ENCODE measurements at places on chromosomes 13 and 19.

DNA sequence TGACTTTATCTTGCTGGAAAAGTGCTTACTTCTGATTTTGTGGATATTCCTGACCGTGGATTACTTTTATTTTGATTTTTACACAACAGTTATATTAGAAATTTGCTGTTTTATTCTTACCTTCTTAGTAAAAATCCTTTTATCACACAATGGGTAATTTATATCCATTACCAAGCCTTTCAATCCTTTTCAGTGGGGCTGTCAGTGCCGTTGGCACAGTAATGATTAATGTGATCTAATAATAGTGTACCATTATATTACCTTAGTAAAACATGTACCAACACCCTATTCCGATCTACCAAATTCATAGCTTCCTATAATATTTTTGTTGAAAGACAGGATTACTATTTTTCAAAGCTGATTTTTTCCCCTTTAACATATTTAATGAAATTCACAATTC, 87.3 kb upstream of the ZNF536 start:
- no peak for DNase-seq

DNA sequence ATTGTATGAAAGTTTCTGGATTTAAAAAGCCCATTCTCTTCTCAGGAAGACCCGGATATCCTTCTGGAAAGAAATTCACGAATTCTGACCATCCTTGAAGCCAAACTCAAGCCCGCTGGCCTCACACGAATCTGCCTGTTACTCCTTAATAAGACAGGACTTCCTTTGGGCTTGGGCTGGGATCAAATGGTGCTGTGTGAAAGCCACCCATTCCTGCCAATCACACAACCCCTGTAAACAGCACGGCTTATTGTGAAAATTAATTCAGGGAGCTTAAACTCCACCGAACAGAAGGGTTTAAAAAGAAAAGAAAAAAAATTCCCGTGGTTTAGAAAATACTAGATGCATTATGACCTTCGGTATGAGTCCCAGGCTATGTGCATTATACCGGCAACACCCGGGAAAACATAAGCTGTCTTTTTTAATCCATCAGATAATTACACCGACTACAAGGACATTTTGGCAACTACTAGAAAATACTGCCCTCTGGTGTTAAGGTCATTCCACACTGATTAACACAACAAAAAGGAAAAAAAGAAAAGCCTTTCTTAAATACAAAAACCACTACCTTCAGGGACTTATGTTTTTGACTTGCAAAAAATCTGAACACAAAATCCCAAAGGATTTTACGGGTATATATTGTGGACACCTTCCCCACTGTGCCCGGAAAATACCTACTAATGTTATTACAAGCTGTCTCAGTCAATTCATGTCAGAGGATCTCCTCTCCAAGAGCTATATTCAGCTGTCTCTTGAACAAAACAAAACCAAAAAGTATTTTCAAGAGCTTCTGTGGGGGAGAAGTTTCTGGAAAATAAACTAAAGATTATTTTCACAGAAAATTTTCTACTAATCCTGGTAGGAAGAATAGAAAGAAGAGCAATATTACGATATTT, 76.0 kb upstream of the LSM14A start:
- DNase-seq: no peak

- no peak for DNase-seq
Measured at GRCh38 chr19:14072535-14073260, at the start of gene MISP3. TSS of gene MISP3 (plus strand) at chr19:14072786. CDS start at chr19:14073310, 524 bp downstream.

DNA sequence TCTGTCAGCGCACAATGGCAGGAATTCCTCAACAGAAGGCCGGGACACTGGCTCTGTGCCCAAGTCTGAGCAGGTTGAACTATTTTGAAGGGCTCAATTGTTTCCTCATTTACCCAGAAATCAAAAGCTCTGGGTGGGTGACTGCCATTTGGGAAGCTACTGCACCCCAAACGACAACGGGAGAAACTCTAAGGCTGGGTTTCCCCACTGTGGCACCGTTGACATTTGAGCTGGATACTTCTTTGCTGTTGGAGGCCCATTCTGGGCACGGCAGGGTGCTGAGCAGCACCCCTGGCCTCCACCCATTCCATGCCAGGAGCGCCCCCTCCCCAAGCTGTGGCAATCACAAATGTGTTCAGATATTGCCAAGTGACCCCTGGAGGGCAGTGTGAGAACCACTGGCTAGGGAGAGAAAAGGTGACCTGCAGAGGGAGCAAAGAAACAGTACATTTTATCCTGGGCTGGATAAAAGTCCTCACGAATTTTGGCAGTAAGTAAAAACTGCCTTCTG, 62.5 kb downstream of the RFX2 start:
- no peak for DNase-seq

Data from fibroblast of skin of left quadriceps (primary cell).